Astrocyte of the hippocampus (primary cell): ENCODE measurements at places on chromosomes 2 and 18.

DNA sequence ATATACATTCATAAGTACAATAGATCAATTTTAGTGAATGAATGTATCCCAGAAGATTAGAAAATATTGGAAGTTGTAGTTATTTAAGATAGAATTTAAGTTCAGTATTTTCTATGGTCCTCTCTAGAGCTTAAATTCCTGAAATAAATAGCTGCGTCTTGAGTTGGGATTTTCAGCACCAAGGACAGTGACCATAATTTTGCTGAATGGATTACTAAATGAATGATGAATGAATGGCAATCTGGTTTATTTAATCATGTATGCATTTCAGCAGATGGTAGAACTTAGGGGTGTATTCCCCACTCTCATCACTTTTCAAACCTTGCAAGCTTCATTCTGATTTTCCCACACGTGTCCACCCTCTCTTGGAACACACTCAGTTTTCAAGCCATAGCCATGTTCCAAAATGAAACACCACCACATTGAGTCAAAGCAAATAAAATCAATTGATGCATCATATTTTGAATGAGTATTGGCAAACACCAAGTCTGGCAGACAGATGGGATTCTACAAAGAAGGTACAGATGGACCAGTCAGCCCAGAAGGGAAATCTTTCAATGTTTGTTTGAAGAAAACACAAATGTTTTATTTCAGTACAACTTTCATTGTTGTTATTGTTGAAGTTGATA lies 362.2 kb upstream of the NXPH2 start:
- DNase-seq = peak; percentile 63

DNA sequence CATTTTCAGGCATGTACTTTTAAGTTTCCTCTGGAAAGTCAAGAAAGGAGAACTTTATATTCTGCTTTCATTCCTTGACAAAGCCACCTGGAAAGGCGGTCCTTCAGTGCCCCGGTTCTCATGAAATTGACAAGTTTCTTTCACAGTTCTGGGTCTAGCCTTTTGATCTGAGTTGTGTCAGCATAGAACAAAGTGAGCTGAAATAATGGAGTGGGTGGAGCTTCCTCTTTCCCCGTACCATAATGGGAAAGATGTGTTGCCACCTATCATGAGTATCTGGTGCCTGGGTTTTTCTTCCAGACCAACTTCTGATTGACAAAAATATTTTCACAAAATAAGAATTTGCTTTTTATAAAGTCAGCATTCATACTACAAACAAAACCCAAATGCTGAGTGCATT lies 49.3 kb downstream of the PTRHD1 start:
- no peak for DNase-seq

- DNase-seq = no peak
Observed at GRCh38 chr2:157364257-157364974, 38.8 kb upstream of the ERMN start.

- DNase-seq = no peak
Observed at GRCh38 chr18:61876899-61877298, 15.9 kb downstream of the RNF152 start.

DNA sequence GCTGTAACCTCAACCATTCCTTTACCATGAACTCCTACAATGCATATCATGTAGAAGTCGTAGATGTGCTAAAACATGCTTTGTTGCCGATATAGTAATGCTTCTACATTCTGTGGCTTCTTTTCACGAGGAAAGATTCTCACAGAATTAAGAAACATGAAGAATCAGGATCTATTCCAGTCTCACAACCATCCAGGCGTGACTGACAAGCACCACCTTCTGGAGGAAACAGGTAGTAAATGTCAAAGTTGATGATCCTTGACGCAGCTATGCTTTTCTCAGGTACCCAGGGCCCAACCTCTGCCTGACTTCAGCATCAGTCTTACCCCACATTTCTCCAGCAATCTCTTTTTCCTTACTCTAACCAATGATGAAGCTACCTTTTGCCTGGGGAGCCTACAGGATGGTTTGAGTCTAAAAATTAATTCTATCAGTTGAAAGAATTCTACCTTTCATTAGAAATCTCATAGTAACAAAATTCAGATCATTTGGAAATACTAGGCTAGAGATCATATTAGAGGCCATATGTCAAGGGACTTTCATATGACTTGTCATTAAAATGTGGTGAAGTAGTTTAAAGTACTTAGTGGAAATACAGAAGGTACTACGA lies 123.3 kb upstream of the RND3 start:
- peak; percentile 70 for DNase-seq

DNA sequence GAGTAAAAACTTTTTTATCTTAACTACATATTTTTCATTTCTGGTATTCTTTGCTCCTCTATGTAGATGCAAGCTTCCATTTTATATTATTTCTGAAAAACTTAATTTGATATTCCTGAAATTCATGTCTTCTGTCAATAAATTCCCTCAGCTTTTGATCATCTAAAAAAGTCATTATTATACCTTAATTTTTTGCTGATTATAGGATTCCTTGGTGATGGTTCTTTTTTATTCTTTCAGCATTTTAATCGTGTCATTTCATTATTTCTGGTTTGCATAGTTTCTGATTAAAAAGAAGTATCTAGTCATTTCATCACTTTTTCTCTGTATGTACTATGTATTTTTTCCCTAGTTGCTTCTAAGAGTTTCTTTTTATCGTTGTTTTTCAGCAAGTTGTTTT lies 241.8 kb upstream of the CYP26B1 start:
- DNase-seq = no peak

DNA sequence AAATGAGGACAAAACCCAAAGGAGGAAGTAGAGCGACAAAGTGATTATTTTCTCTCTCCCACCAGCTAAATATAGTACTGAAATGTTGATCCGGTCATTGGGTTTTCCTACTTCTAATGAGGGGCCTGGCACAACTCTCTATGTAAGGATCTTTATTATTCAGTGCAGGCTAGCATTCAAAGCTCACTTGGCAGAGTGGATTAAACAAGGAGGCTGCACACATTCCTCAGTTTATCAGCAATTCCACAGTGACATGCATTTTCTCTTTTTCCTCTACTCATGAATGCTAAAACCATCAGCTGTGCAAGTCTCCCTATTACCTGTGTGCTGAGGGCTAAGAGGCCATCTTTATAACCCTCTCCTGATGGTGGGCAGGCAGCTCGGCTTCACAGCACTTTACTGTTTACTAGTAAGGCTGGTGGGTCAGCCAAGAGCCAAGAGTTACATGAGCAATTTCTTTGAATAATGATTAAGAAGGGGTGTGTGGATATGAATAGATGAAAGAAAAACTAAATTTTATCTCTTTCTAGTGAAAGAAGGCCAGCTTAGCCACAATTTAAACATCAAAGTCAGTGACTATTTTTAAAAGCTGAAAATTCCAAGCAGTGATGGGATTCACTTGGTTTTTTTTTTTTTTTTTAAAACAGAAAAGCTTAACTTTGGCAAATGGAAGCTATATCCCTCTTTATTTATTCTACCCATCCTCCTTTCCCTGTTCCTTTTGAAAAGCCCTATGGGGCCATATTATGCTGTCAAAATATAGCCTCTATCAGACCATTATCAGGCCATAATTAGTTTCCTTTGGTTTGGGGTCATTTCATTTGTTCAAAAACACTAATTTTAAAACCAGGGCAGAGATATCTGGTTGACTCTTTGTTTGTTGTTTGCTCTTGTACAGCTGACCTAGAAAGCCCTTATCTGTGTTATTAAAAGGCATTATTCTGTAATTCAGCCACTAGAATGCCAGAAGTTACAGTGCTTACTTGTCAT lies 111.0 kb downstream of the RBM43 start:
- DNase-seq = peak; percentile 71

DNA sequence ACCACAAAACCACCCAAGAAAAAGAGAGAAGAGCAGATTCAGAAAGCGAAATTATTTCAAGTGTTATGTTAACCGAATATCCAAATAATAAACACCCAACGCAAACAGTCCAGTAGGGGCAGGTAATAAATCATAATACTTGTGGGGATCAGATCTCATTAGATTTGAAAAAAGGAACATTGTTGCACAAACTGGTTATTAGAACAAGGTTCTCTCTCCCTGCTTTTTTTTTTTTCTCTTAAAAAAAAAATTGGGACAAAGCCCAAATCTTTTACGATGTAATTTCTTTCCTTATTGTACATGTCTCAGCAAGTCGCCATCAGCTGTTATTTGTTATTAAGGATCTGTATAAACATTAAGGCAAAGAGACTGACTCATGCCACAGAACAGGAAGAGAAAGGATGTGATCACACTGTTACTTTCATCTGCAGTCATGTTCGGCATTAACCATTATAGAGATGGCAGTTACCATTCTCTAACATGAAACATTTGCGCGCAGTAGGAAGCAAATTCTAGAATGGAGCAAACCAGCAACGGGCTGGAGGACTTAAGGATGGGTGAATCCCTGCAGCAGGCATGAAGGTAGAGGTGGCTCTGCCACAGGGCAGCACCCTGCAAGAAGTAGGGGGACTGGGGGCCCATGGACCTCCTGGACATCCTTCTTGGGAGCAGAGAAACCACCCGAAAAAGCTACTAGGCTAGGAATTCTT lies 42.0 kb downstream of the EPHA4 start:
- DNase-seq = peak; percentile 44

GRCh38 chr2:232315049-232315922 lies 63.3 kb upstream of the ALPP start:
- DNase-seq = peak; percentile 51

DNA sequence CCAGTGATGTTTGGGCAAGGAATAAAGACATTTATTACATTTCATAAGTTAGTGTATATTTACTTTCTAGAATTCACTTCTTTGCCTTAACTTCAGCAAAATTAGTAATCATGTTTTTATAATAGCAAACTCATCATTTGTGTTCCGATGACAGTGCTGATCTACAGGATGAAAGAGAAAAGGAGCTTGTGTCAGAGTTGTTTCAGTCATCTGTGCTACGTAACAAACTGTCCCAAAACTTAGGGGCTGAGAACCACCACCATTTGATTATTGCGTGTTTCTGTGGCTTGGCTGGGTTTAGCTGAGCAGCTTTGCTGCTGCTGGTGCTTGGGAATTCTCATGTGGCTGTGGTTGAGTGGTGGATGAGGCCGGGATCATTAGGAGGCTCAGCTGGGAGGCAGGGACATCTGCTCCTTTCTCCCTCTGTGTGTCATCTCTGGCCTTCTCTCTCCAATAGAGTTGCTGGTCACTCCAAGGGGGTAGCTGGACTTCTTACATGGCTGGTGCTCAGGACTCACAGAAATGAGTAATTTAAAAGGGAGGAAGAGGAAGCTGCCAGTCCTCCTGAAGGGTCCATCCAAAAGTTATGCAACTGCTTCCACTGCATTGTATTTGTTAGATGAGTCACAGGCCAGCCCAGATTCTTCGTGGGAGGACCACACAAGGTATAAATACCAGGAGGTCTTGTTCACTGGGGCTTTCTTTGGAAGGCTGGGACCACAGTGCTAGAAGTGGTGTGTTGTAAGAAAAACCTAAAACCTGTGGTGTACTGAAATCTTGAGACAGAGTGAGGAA lies 43.4 kb upstream of the HAAO start:
- peak; percentile 96 for DNase-seq

DNA sequence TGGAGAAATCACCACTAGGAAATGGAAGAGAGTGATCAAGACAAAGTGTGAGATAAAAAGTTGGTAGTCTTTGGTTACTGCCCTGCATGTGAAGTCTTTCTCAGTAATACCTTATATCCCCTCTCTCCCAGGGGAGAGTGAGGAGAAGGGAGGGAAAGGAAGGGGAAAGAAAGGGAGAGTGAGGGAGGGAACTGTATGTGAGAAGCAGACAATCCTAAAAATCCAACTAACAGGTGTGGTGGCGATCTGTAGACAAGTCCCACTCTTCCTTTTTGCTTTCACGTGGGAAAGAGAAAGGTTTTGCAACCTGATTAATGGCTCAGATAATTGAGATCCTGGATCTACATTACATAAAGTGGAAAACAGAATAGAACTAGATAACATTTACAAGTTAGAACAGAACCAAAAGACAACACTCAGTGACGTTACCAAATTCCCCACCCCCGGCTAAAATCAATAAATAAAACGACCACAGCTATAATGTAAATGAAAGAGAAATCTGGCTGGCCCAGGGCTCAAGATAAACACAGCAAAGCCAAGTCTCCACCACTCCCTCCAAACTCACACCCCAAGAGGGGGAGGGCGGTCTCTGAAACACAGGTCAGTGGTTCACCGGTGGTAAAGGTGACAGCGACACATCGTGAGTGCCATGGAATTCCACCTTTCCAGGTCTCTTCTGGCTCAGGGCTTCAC lies 10.0 kb upstream of the APCDD1 start:
- DNase-seq = no peak

DNA sequence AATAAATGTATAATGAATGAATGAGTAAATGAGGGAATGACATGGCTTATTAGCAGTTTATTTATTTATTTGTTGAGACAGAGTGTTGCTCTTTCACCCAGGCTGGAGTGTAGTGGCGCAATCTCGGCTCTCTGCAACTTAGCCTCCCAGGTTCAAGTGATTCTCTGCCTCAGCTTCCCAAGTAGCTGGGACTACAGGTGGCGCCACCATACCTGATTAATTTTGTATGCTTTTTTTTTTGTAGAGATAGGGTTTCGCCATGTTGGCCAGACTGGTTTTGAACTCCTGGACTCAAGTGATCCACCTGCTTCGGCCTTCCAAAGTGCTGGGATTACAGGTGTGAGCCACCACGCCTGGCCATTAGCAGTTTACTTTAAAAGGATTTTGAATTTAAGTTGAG lies 100.3 kb upstream of the CAVIN2 start:
- no peak for DNase-seq

DNA sequence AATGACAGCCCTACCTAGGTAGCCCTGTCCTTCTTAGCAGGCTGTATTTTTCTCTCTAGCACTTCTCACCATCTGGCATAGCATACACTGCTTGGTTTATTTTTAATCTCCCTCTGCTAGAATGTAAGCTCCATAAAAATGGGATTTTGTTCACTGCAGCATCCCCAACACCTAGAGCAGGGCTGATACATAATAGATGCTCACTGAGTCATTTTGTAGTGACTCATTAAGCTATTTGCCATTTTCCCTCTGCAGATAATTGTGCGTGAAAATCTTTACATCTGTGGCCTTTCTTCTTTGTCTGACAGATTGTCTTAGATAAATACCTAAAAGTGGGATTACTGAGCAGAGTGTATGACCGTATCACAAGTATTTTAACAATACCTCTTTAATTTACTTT lies 82.5 kb downstream of the CERS6 start:
- DNase-seq = no peak

- DNase-seq = peak; percentile 28
Observed at GRCh38 chr2:238097988-238098871, 1.9 kb upstream of the ESPNL start.

- DNase-seq = no peak
Observed at GRCh38 chr18:31633392-31634330, 42.0 kb downstream of the TTR start.

DNA sequence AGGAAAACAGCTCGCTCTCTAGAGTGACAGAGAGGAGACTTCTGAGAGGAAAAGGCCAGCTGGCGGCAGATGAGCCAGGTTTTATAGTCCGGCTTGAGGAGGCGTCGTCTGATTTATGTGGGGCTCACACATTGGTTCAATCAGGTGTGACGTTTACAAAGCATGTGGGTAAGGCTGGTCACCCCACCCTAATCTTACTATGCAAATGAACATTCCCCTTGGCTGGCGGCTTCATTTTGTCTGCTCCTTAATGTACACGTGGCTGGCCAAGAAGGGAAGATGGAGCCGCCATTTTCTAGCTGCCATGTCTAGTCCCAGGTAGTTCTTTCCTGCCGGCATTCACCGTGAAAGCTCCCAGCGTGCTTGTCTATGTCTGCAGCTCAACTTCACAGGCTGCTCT lies 299.1 kb upstream of the SPRED2 start:
- no peak for DNase-seq
